ENCODE measurements at places on chromosomes 2 and 18. TPM values are rescaled to one million over a fixed set of nuclear protein-coding genes. Genes with fewer than 3 reads are reported as not detected.

DNA sequence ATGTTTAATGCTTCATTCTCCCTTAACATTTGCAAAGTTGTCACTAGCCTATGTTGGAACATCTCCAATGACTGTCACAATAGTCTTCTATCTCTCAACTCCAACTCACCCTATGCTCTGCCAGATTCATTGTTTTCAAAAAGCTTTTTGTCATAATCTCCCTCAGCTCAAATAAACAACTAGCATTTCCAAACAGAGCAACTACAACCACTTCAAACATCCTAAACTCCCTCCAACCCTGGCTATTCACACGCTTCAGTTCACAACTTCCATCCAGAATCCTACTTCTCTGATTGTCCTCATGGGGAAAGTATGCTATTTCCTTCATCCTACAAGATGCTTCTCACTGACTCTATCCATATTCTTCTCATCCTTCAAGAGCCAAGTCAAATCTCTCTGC, 139.2 kb upstream of the VRK2 start:
- no peak for DNase-seq

The GPR75 gene
- polyA plus RNA-seq, result 1.8 TPM

- DNase-seq, result no peak
Measured at GRCh38 chr18:1147730-1148129, 243.1 kb downstream of the ADCYAP1 start.

DNA sequence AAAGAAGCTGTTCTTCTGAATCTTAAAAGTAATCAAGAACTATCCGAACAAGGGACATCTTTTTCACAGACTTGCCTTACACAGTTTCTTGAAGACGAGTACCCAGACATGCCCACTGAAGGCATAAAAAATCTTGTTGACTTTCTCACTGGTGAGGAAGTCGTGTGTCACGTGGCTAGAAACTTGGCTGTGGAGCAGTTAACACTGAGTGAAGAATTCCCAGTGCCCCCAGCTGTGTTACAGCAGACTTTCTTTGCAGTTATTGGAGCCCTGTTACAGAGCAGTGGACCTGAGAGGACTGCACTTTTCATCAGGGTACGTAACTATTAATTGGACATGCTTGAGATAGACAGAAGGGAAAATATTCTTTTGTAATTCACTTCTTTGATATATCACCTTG, 2.4 kb downstream of the MRPL44 start:
- no peak for DNase-seq

- no peak for DNase-seq
Measured at GRCh38 chr18:76803814-76804213, 18.5 kb upstream of the ZNF236 start.

The TCF7L1 gene
- polyA plus RNA-seq, result 3.5 TPM

- DNase-seq, result no peak
Measured at GRCh38 chr2:236833501-236834073, 252.1 kb upstream of the COPS8 start.

DNA sequence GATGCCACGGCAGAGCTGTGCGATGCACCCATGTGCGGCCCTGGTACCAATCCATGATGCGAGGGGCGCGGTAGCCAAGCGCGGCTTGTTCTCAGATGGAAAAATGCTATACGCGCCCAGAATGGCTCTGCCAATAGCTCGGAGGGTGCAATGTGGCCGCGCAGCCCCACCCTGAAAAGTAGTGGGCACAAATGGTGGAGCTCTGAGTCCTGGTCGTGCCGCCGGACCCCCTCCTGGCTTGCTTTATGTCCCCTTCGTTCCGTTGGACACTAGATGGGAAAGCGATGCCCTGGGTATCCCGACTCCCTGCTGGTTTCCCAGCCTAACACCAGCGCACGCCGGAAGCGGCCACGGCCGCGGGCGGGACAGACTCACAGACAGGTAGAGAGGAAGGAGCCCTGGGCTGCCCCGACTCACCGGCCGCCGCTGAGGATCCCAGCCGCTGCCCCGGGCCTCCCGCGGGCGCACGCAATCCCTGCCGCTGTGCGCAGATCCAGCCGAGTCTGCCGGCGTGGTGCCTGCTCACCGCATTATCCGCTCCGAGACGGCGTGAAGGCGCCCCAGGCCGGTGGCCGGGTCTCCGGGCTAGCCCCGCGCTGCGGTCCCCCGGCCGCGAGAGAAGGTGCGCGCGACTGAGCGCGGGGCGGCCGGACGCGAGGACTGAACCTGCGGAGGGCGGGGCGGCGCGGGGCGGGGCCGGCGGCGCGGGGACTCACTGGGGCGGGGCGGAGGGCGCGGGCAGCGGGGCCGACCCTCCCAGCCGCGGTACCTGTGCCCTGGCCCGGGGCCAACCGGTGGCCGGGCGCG, at the start of gene CDC42EP3:
CDC42EP3 (minus strand) TSS at position 634 of the 807 bp plus-strand sequence. CDS start 25,055 bp downstream, outside the sequence.
- no peak for DNase-seq

The ITGB6 gene
- not detected for polyA plus RNA-seq

GRCh38 chr2:35522450-35522849, 833.1 kb upstream of the CRIM1 start:
- no peak for DNase-seq

GRCh38 chr2:217797165-217797564, 205.6 kb downstream of the TNS1 start:
- DNase-seq, result no peak

DNA sequence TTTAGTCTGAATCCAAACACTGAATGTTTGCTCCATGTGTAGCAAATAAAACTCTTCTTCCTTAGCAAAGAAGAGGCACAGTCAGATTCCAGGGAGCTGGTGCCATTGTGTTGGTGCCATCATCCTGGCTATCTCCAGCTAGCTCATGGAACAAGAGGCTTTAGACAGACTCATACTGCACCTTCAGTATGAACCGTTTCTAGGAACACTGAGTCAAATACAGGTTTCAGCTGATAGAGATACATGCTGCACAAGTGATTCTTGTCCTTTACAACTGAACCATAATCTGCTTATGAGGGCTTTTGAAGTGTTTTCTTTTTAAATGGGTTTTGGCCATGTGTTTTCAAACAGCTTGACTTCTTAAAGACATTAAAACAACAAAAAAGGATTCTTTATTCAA, 57.9 kb downstream of the DYNC1I2 start:
- DNase-seq, result no peak

The TMEM185B gene
- 24.3 TPM for polyA plus RNA-seq

The CXCR1 gene
- not detected for polyA plus RNA-seq

DNA sequence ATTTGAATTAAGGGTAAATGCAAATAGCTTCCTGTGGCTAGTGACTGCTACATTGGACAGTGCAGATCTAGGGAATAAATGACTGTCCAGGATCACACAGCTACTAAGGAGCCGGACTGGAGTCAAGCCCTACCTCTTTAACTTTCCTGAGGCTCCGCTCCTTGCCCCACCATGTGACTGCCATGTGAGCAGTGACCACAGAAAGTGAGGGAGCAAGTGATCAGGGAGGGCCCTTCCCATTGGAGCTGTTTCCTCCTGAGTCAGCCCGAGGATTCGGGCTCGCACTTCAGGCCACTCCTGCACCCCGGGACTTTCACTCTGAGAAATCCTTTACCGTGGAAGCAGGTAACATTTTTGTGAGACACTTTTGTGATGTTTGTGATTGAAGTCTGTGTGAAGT, 198.0 kb downstream of the ANKRD30B start:
- DNase-seq, result no peak

GRCh38 chr18:79805926-79806487, 8.3 kb downstream of the KCNG2 start:
- no peak for DNase-seq

DNA sequence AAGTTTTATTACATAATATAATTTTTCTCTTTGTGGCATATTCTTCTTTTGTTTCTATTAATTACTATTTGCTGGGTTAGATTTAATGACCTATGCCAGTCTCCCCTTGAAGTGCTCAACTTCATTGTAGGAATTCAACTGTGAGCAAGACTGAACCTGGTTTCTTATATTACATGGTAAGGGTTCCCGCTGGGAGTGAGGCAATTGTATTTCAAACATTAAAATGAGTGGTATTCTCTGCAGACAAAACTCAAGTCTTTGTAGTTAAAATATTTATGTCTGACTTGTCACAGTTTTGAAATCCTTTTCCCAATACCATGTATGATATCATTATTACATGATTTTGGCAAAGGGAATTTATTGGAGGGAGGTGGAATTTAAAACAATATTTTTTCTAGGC, 278.7 kb downstream of the GULP1 start:
- no peak for DNase-seq

DNA sequence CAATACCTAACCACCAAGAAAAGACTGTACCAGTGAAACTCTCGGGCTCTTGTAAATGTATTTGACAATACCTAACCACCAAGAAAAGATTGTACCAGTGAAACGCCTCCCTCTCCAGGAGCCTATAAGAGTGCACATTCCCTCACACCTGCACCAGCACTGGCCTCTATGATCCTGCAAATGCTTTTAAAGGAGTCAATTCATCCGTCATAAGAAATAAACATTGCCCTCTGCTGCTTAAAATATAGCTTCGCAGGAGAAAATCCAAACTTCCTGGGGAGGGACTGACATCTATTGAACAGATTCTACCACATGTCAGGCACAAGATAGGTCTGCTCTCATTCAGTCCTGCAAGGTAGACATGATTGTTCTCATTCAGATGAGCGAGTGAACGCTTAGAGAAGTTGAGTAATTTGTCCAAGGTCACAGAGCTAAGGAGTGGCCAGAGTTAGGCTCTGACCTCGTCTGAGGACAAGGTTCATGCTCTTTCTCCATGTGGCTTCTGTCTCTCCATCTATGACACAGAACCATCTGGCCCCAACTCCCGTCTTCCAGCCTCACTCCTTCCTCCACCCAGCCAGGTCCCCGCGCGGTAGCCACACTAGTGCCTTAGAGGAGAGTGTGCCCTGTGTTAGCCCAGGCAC, 38.7 kb downstream of the MCFD2 start:
- no peak for DNase-seq

DNA sequence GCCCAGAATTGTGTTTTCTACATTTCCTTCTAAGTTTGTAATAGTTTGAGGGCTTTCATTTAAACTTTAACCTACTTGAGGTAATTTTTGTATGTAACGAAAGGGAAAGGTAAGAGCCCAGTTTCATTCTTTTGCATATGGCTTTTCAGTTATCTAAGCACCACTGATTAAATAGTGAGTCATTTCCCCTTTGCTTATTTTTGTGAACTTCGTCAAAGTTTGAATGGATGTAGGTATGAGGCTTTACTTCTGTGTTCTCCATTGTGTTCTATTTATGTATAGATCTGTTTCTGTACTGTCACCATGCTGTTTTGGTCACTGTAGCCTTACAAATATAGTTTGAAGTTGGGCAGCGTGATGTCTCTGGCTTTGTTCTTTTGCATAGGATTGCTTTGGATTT, 944.8 kb upstream of the CNTNAP5 start:
- DNase-seq, result no peak

The SPDYA gene
- polyA plus RNA-seq, result 0.22 TPM

GRCh38 chr2:68362069-68362468, 3.0 kb upstream of the PLEK start:
- DNase-seq, result no peak

GRCh38 chr18:75897386-75897785, 469.9 kb upstream of the SMIM21 start:
- DNase-seq, result no peak

DNA sequence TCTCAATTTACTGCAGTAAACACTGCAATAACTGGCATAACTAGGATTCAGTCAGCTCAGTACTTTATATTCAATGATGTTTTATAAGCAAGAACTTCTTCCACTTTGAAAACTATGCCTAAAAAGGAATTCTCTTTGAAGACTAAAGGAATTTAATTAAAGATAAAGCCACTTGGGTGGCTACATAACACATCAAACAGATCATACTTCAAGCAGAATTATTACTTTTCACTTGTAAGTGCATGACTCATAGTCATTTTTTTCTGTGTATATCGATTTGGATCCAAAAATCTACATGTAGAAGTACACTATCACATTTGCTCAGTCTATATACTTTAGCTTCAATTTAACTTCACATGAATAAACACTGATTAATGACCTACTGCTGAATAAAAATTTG, 4.0 kb downstream of the KANSL1L start:
- DNase-seq, result no peak

- no peak for DNase-seq
Measured at GRCh38 chr2:1676913-1677820, 67.1 kb downstream of the PXDN start.

The ARL6IP6 gene
- polyA plus RNA-seq, result 18.8 TPM

- peak; percentile 83 for DNase-seq
Measured at GRCh38 chr2:100292022-100292580, 30.2 kb downstream of the LONRF2 start.

- no peak for DNase-seq
Measured at GRCh38 chr2:188478724-188479123, 187.1 kb downstream of the GULP1 start.

DNA sequence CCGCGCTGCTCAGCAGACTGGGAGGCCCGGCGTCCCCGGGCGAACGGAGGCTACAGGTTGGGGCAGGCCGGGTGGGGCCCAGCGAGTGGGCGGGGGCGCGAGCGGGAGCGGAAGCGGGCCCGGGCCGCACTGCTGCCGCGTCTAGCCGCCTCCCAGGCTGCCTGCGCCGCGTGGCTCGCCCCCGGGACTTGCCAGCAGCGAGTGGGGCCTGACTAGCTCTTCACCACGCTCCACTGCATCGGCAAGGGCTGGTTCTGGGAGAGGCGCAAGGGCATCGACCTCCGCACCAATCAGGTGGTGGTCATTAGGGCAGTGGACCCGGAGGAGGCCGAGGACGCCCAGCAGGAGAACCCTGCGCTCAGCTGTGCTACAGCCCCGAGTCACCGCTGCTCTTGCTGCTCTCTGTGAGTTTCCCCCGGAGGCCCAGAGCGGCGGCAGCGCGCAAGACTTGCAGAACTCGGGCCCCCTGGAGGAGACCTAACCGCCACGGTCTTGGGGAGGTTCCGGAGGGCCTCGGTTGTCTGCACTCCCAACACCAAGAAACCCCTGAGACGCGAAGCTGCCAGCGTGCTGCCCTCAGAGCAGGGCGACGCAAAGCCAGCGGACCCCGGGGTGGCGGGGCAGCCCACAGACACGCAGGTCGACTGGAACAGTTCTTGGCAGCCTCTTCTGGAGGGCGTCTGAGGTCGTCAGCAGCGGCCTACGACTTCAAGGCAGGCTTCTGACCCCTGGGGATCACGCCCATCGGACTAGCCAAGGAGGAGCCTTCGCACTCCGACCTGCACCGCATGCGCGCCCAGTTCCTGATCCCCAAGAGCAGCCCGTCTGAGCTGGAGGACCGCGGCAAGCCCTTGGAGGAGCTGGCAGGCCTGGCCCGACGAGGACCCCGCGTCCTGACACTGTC, 27.2 kb upstream of the PTPN2 start:
- no peak for DNase-seq

The SERPINB5 gene
- not detected for polyA plus RNA-seq

DNA sequence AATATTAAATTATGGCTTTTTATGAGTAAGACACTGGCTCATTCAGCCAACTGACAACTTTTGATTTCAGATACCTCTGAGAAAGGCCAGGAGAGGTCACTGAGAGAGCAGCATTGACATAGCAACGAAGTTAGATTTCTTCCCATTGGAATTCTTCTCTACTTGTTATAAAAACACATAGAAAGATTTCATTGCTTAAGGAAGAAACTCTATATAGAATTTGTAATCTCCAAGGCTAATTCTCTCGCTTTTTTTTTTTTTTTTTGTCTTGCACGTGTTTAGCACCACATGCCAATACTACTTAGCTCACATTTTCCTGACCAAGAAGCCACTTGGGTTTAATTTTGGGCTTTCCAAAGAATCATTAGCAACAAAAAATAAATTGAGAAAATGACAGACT, 233.7 kb downstream of the CALCRL start:
- no peak for DNase-seq

Measured in AG04450 (cell line).